HEK293T (cell line): ENCODE measurements at places on chromosomes 6 and 20.

DNA sequence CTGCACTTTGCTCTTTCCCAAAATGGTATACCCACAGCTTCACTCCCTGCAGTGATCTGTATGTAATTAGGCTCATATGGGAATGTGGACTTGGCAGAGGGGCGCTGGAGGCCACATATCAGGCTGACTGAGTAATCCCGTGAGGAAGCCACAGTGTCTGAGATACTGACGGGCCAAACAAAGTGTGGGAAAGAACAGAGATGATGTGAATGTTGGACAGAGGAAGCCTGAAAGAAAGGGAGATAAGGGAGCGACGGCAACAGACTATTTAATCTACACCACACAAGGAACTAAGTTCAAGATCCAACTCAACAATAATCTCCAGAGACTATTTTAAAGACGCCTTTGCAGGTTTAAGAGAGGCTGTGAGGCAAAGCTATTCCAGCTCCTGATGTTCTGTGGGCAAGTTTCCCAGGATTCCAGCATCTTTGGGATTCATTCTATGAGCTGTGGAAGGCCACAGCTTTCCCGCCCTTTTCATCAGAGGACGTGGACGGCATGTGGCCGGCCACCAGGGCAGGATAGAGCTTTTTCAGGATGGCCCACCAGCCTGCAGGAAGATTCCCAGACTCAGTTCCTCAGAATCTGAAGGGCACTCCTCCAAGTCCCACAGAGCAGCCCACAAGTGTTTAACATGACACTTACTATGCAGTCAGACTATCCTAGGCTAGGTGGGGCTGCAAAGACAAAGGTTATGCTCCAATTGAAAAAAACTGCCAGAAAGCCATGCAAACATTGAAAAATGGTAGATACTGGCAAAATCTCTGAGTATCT, 237.5 kb downstream of the ATXN1 start:
- DNase-seq, result no peak

- DNase-seq, result no peak
Measured at GRCh38 chr20:62891111-62891510, 29.5 kb upstream of the TCFL5 start.

- no peak for DNase-seq
Measured at GRCh38 chr20:24838546-24839535, 110.2 kb upstream of the CST7 start.

- DNase-seq, result no peak
Measured at GRCh38 chr6:107657755-107658461, 166.2 kb downstream of the SCML4 start.

DNA sequence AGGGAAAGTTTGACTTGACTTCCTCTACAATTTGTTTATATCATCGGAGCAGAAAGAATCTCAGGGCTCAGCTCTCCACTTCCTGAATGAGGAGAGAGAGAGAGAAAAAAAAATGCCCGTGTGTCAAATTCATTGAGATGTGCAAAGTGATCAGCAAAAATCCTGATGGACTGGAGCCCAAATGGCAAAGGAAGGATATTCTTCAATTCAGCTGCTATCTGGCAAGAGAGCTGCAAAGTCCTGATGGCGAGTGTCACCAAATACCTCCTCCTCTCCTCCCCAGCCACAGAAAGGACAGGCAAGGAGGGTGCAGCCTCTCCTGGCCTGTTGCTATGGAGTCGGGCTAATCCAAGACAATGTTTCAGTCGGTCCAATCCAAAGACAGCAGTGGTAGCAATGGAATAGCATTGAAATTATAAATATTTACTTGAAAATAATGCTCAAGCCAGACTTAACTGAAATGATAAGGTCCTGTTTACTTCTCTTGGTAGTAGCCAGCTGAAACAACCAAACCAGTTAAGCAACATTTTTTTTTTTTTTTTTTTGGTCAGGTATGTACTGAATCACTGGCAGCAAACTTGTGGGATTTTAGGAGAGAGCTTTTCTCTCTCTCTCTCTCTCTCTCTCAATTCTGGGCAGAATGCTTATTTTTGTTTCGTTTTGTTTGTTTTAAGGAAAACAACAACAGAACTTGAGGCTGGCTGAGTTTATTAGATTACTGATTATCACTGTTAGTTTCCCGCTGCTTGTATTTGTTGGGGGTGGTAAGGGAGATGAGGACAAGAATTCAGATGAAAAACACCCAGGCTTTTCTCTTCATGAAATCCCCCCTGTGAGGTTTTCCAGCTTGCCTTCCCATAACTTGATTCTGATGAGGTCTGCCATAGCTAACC, 204.2 kb downstream of the BCAS1 start:
- DNase-seq, result no peak

- no peak for DNase-seq
Measured at GRCh38 chr20:44897133-44897532, 11.6 kb downstream of the YWHAB start.

GRCh38 chr20:2742934-2743559, 50.5 kb downstream of the EBF4 start:
- DNase-seq, result peak; percentile 89

GRCh38 chr6:145904868-145905267, 59.3 kb downstream of the SHPRH start:
- DNase-seq, result no peak
